Stimulated activated CD4-positive, alpha-beta T cell treated with anti-CD3 and anti-CD28 coated beads, Interleukin-2, amount 100 ng/mL, for 48 hours (primary cell): ENCODE measurements at places on chromosomes 3 and 15.

DNA sequence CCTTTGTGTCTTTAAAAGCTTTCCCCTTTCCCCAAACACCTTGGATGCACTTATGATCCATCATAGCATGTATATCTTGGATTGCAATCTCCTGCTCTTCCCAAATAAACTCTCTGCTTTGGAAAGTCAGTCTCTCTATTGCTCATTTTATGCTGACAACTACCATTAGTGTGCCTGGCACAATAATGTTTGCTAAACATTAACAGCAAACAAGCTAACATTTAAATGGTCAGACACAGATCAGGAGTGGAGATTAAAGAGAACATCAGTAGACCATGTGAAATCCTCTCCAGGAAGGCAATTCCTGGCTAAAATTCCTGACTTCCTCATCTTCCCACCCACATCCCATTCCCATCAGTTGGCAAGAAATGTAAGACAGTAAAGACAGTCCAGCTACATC lies 44.3 kb upstream of the EIF1B start:
- no peak for DNase-seq

DNA sequence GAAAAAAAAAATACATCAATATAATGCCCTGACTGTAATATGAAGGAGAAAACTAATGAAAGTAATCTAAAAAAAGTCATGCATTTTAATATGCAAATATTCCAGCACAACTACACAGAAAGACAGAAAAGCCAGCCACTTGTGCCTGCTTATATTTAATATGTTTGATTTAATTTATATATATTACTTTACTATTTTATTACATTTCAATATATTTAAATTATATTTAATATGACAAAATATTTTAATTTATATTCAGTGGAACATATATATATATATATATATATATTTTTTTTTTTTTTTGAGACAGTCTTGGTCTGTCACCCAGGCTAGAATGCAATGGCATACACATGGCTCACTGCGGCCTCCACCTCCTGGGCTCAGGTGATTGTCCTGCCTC lies 14.1 kb upstream of the SAMD7 start:
- DNase-seq: no peak

- no peak for DNase-seq
Measured at GRCh38 chr3:46360907-46361306, 7.0 kb downstream of the CCR2 start.

DNA sequence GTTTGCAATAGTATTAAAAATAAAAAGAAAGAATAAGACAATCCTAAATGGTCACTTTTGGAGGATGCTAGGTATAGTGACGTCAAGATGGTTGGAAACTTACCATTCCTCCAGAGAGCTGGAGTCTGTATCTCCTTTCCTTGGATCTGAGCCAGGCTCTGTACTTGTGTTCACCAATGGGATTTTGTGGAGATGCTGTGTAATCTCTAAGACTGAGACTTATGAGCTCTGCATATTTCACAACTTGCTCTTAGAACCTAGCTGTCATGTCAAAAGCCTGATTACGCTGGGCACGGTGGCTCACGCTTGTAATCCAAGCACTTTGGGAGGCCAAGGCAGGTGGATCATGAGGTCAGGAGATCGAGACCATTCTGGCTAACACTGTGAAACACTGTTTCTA lies 126.8 kb upstream of the CLSTN2 start:
- no peak for DNase-seq

DNA sequence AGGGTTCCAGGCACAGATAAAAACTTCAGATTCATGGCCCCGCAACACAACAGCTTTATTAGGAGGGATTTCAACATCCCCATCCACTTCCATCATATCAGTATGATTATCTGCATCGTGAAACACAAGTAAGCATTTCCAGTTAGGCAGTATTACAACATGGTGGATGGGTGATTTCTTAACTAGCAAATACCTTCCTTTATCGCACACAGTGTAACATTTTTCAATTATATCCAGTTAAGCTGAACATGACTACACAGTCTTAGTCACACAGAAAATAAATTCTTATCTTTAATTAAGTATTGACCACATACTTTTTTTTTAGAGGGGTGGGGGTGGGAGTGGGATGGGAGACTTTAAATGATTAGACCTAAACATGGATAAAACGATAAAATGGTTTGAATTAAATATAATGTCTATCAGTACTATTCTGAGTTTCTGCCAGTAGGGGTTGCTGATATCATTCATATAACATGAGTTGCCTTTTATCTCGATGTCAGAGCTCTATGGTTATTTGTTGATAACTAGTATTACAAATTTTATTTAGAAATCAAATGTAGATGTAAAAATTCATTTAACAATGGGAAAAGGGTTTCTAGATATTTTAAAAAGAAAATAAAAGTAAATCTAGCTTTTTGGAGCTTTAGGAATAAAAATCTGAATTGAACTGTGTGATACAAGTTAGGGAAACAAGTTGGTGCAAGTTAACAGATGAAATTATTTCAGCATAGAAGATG lies 146.6 kb downstream of the TBL1XR1 start:
- DNase-seq: no peak

DNA sequence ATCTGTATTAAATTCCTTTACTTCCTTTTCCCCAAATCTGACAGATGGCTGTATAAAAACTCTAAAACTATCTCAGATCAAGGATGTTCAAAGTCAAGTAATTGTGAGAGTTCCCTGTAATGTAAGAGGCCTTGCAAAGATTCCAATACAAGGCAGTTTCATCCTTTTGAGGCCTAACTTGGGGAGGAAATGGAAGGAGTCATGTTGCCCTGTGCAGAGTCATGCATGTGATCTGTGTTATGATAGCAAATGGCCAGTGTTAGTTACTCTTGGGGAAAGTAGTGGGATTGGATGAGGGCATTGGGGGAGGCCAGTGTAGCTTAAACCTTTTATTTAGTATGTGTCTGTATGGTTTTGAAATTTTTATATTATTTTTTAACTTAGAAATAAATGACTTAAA lies 23.7 kb upstream of the FBXL22 start:
- no peak for DNase-seq

DNA sequence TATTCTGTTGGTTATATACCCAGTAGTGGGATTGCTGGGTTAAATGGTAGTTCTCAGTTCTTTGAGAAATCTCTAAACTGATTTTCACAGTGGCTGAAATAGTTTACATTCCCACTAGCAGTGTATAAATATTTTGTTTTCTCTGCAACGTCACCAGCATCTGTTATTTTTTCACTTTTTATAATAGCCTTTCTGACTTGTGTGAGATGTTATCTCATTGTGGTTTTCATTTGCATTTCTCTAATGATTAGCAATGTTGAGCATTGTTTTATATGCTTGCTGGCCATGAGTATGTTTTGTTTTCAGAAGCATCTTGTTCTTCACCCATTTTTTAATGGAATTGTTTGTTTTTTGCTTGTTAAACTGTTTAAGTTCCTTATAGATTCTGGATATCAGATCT lies 612.7 kb upstream of the SGO1 start:
- no peak for DNase-seq

DNA sequence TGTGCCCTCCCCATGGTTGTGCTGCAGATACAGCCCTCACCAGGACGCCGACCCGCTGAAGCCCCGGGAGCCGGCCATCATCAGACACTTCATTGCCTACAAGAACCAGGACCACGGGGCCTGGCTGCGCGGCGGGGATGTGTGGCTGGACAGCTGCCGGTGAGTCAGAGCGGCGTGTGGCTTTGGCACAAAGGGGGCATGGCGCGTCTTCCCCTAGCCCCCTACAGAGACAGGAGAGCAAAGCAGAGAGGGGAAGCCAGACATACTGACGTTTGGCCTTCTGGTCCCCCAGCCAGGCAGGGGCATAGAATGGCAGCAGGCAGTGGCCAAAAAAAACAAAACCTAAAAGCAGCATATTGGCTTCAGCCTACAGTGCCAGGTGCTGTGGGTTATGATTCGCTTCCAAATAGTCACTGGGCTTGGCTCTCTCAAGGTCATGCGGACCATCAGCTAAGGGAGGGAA lies 64.0 kb downstream of the MESD start:
- DNase-seq: no peak

DNA sequence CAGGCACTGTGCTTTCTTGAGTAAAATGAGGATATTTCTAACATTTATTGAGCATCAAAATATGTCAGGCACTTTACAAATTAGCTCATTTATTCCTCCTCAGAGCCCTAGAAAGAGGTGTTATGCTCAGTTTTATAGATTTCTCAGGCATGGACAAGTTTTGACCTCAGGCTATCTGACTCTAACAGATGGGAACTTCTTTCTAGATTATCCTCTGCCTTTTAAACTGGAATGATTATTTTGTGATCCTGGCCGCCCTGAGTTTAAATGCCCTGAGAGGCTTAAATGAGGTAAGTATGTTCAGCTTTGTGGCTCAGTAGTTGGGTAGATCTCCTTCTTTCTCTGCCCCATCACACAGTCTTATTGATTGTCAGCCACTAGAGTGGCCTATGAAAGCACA lies 32.3 kb upstream of the ATP1B3 start:
- DNase-seq: no peak

- DNase-seq: no peak
Measured at GRCh38 chr3:77885381-77885780, 845.5 kb downstream of the ROBO2 start.

- DNase-seq: no peak
Measured at GRCh38 chr15:35043373-35044095, 41.6 kb downstream of the NANOGP8 start.

GRCh38 chr3:24302396-24302795 lies 192.3 kb downstream of the THRB start:
- no peak for DNase-seq

DNA sequence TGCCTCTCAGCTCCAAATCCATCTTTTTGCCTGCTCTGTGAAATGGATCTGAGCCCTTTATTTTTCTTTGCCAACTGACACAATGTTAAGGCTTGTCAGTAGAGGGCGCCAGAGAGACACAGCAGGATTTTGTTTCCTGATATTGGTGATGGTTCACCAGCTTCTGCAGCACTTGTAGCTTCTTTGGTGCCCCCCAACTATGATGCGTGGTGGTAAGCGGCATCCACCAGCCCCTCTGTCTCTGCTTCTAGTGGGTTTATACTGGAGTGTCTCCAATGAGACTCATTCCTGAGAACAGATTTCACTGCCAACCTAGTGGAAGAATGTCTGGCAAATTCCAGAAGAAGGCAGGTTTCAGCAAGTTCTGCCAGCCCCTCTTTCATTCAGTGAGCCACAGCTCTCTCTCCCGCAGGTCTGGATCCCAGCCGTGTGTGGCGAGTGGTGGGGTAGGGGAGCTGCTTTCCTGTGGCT lies 471.9 kb upstream of the FRG2C start:
- DNase-seq: peak; percentile 38

GRCh38 chr3:119340446-119340845 lies 46.3 kb downstream of the ARHGAP31 start:
- DNase-seq: no peak
